Eye (tissue), 1 donor: ENCODE measurements at places on chromosomes 5 and 9.

DNA sequence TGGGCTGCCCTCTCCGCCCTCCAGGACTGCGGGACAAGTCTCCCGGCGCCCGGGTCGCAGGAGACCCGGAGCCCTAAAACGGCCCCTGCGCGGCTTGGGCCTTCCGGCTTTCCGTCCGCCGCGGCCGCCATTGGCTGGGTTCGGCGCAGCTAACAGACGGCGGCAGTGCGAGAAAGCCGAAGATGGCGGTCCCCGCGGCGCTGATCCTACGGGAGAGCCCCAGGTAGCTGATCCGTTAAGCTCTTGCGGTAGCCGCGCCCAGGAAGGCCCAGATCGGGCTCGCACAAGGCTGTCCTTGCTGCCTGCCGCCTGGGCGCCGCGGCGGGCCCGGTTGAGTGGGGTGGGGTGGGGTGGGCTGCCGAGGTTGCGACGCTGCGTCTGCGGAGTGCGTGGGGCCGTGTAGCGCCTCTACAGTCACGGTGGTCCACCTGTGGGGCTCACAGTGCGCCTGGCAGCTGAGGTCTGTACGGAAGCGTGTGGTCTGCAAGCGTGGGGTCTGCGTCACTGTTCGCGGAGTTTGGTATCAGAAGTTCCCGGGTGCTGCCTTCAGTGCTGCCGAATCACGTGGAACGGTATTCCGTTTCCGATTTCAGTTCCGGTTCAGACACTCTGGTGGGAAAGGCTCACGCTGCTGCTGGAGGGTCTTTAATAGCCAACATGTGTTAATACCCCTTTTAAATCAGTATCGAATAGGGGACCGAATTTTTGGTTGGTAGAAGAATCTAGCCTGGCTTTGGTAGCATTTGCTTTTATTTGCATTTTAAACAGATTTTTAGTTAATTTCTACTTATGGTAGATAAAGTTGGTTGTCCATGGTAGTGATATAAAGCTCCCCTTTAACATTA, at the start of gene COMMD10:
Gene COMMD10, plus strand, starts transcription at position 155 of the 845 bp plus-strand sequence.
- DNase-seq, result peak; percentile 92

DNA sequence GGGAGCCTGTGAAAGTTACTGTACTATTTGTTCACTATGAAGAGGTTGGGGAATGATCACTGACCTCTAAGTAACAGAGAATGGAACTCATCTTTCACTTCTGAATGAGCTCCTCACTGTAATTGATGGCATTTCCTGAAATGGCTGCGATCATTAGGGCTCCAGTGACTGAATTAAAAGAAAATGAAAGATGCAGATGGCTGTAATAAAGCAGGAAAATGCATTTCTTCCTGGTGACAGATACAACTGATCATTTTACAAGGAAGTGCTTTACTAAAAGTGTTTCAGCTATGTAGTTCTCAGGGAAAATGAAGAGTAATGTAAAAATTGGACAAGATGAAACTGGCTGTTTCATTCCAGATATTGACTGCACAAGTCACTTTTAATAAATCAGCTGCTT, 1200.6 kb upstream of the NUDT12 start:
- peak; percentile 61 for DNase-seq

- no peak for DNase-seq
Observed at GRCh38 chr5:173612948-173613347, 3.5 kb downstream of the BOD1 start.

DNA sequence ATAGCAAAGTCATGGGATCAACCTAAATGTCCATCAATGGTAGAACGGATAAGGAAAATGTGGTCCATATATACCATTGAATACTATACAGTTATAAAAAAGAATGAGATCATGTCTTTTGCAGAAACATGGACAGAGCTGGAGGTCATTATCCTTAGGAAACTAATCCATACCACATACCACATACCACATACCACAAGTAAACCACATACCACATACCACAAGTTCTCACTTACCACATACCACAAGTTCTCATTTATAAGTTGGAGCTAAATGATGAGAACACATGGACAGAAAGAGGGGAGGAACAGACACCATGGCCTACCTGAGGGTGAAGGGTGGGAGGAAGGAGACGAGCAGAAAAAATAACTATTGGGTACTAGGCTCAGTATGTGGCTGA, 154.6 kb upstream of the GHR start:
- no peak for DNase-seq

DNA sequence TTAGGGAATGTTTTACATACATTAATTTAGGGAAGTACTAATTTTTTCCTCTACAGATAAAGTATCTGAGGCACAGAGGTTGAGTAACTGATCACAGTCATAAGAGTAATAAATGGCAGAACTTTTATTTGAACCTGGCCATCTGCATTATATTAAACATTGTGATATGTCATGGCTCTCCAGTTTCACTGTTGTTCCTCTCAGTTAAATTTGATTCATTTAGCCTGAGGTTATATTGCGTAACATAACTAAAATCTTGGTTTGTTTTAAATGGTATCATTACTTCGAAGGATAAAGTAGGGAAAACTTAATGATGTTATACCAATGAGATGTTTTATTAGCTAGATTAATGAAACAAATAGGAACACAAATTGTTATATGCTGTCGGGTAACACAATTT, 284.4 kb downstream of the KDM4C start:
- DNase-seq, result no peak
